T-helper 2 cell (primary cell): ENCODE measurements at places on chromosomes 3 and 15.

DNA sequence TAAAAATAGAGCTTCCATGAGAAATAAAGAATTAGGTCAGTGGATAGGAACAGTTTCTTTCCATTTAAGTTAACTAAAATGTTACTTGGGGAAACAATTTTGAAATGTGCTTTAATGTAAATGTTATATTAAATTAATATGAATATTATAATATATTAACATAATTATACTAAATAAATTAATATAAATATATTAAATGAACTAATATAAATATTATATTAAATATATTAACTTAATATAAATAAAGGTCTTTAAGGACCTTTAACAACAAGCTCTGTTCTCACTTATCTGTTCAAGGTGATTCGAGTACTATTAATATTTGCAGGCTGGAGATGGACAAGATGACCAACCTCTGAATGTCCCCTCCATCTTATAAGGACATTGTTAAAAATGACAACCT, 100.6 kb downstream of the MAGI1 start:
- no peak for DNase-seq

DNA sequence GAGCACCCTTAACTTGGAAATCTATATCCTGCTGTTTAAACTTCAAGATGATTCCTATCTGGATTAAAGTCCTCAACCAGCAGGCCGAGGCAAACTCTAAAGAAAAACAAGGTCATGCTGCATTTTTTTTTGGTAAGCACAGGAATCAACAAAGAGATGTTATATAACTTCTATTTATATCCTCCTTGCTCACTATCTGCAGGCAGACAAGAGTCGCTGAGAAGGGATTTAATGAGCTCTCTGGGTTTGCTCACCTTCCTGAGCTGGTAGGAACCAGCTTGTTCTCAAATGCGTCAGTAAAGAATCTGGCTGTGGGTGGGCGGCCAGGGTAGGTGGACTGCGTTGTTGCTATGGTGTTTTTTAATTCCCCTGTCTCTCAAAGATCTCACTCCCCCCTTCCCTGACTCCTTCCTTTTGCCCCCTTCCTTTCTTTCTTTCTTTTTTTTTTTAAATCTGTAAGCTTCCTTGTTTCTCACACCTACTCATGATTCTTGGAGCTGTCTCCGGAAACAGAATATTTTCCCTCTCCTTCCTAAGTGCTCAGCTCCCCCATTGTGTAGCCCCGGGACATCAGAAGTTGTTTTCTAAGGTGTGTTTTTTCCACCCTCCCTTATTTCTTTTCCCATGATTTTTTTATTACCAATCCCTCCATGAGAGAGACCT, 228.8 kb upstream of the BHLHE40 start:
- peak; percentile 34 for DNase-seq

- DNase-seq, result no peak
Observed at GRCh38 chr3:122956693-122957455, 70.7 kb downstream of the SEMA5B start.

- no peak for DNase-seq
Observed at GRCh38 chr3:197775317-197775716, 15.7 kb upstream of the LRCH3 start.
